Cardiac muscle cell (in vitro differentiated cells and primary cell): ENCODE measurements at places on chromosomes 4 and X.

DNA sequence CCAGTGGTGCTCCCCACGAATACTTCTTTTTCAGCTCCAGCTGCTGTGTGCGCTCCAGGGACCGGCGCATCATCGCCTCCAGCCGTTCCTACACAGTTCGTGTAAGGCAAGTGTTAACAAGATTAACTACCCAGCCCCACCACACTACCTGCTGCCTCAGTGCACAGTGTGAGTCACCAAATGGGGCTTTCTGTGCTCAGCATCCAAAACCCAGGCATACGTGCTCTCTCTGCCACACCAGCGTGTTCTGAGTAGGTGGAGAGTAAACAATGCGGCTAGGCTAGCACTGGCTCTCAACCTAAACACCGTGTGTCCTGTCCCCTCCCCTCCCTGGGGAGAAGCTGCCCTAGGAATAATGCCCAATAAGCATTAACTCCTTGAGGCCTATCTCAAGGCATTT is 60.0 kb downstream of the MAP7D2 start:
- no peak for DNase-seq

DNA sequence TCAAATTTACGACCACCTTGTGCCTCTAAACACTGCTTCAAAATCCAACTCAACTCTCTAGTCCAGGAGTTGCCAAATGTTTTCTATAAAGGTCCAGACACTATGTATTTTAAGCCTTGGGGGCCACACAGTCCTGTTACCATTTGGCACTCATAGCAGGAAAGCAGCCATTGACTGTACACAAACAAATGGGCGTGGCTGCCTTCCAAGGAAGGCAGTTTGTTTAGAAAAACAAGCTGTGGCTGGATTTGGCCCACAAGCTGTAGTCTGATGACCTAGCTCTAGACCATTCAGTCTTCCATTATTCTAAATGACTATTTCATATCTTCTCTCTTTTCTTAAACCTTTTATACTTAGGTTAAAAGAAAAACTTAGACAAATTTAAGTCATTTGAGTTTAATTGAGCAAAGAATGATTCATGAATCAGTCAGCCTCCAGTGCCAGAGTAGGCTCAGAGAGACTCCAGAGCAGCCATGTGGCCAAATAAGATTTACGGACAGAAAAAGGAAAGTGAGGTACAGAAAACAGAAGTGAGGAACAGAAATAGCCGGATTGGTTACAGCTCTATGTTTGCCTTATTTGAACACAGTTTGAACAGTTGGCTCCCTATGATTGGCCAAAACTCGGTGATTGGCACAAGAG is 825.8 kb upstream of the LCORL start:
- DNase-seq = no peak

DNA sequence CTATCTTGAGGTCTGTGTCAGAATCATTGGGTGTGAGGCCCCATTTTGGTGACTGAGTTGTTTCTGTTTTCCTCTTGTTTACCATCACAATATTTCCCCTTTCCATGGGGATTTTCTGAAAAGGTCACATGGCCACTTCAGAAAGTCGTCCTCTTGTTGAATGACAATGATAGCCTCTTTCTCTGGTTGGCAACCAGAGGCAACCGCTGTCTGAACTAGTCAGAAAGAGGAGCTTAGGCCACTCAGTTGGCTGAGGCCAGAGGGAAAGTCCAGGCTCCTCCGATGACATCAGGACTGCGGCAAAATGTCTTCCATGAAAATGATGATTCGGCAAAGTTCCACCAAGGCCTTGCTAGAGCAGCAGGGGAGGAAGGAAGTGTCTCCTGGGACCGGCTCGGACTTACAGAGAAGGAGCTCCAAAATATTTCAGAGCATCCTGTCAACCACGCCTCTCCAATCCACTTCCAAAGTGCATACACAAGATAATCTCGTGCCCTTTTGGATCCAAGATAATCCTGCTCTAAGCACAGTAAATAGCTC is 19.1 kb upstream of the RBM47 start:
- no peak for DNase-seq

- DNase-seq = no peak
Observed at GRCh38 chr4:92328095-92328494, 24.3 kb downstream of the GRID2 start.

DNA sequence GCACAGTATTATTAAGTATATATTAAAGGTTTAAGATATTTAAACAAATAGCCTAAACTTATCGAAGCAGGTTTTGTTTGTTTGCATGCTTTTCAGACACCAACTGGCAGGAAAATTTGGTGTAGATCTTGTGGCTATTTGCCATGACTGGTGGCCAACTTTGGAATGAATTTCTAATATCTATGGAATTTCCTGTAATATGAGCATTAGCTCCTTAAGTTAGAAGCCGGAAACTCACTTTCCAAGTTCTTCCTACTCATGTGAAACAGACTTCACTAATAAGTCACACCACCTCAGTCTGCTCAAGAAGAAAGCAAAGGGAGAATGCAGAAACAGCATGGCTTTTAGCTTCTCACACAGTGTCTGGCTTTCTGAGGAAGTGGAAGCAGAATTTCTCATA is 563.9 kb downstream of the GRXCR1 start:
- DNase-seq = peak; percentile 86

DNA sequence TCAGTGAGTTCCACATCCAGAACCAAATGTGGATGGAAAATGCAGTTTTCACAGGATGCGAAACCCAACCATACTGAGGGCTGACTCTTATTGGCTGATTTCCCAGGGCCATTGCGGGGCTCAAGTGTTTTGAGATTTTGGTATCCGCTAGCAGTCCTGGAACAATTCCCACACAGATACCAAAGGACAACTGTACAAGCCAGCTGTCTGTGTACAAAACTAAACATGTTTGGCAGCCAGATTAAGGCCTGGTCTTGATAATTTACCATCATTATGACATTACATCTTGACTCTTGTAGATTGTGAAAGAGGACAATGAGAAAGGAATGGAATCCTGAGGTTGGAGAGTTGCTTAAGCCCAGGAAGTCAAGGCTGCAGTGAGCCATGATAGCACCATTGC is 121.9 kb downstream of the DKK2 start:
- DNase-seq = no peak

GRCh38 chr4:6502147-6502546 is 29.7 kb upstream of the PPP2R2C start:
- no peak for DNase-seq

GRCh38 chr4:110245577-110245976 is 47.2 kb upstream of the ELOVL6 start:
- DNase-seq = no peak
